ENCODE measurements at places on chromosomes 5 and 9. TPM values are rescaled to one million over a fixed set of nuclear protein-coding genes. Genes with fewer than 3 reads are reported as not detected.

DNA sequence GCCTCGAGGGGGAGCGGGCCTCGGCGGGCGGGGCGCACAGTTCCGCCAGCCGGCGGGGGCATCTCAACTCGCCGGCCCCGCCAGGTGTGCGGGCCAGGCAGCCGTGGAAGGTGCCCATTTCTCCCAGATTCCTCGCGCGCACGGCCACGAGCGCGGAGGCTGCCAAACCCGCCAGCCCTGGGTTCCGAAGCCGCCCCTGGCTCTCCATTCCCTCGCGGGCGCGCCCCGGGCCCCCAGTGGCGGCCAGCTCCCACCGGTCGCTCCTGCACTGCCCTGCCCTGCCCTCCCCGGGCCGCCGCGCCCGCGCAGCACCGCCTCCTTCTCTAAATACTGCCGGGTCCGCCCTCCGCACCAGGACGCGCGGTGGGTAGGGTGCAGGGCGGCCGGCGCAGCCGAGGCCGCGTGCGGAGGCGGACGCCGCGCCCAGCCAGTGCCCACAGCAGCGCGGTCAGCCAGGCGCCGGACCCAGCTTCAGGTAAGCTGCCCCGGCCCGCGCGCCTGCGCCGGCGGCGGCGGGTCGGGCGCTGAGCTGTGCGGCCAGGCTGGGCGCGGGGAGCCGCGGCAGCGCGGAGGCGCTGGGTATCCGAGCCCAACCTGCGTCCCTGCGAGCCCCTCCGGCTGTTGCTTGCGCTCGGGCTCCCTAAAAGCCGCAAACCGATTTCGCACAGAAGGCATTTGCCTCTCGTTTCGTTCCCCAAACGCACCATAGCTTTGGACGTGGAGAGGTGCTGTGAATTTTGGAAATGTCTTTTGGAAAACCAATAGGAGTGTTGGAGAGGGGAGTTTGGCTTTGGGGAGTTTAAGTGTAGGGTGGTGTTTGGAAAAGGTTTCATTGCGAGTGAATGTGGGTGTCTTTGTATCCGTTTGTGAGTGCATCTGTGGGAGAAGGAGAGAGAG lies at the start of gene TMEM171:
TMEM171 (plus strand) TSS at position 354 of the 897 bp plus-strand sequence. CDS start 2,799 bp downstream, outside the sequence.
- peaks cover 8% of the 10 kb centered on the region for H3K4me1 ChIP-seq
- no peak for DNase-seq
- no peaks in the 10 kb centered on the region for H3K36me3 ChIP-seq
- H3K27me3 ChIP-seq = peaks cover 55% of the 10 kb centered on the region
- peak within 1 kb of the TSS; percentile 59 for H3K4me3 ChIP-seq

- no peak overlapping the region for H3K4me3 ChIP-seq
- H3K4me1 ChIP-seq = peaks cover 3% of the 10 kb centered on the region
- no peak for DNase-seq
- no peak overlapping the region for H3K27ac ChIP-seq
- no peaks in the 10 kb centered on the region for H3K36me3 ChIP-seq
These were observed 66.8 kb downstream of the MAMDC2 start for GRCh38 chr9:70110194-70111041.

DNA sequence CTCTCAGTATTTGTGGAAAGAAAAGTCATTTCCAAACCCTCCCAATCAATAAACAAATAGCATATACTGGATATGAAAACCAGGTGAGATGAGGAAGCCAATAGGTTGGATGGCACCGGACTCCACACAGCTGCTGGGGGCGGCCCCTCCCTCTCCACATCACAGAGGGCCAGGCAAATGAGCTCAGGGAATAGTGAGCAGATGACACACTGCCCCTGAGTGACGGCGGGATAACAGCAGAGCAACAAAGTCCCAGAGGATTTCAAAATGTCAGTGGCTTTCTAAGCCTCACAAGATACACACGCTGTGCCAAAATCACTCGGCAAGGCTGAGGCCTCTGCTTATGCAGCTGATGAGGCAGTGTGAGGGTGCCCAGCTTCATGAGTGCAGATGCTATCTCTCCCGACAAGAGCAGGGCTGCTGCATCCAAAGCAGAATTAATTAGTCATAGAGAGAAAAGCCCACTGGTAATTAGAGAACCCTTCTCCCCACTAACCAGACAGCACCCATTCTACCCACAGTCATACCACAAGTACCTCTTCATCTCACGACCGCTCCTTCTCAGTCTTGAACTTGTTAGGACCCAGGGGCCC lies 235.0 kb upstream of the NFIL3 start:
- H3K27ac ChIP-seq = no peak overlapping the region
- H3K27me3 ChIP-seq = peaks cover 14% of the 10 kb centered on the region
- no peaks in the 10 kb centered on the region for H3K36me3 ChIP-seq
- H3K4me1 ChIP-seq = no peaks in the 10 kb centered on the region
- no peak overlapping the region for H3K4me3 ChIP-seq
- DNase-seq = no peak

- H3K27ac ChIP-seq = no peak overlapping the region
- H3K27me3 ChIP-seq = peaks cover 26% of the 10 kb centered on the region
These were observed 12.7 kb upstream of the TDRD7 start for GRCh38 chr9:97398999-97399758.

DNA sequence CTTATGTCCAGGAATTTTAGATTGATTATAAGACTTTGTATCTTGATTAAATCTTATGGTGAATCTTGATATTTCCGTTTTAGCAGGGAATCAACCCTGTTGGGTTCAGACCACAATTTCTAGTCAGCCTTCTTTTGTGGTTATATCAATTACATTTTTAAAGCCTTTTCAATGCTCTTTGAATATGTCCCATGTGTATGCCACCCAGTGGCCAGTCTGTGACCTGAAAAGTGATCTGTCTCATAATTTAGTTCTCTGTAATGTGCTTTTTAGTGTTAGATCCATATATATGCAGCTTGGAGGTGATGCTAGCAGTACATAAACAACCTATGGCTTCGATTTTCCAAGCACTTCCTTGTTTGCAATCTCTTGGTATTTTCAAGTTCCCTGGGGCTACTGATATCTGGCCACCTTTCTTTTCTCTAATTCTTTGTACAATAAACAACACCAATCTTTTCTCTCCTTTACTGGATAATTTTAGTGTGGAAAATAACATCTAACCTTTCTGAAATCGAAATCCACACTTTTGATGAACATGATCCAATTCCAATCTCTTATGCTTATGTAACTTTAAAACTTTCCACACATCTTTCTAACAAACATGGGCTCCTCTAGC lies 28.8 kb downstream of the PDE8B start:
- DNase-seq = no peak
- H3K4me1 ChIP-seq = peaks cover 4% of the 10 kb centered on the region
- no peak overlapping the region for H3K27ac ChIP-seq
- H3K36me3 ChIP-seq = no peaks in the 10 kb centered on the region

- DNase-seq = no peak
- H3K4me1 ChIP-seq = peaks cover 9% of the 10 kb centered on the region
- no peak overlapping the region for H3K27ac ChIP-seq
- H3K4me3 ChIP-seq = no peak overlapping the region
- peaks cover 2% of the 10 kb centered on the region for H3K36me3 ChIP-seq
- H3K27me3 ChIP-seq = no peaks in the 10 kb centered on the region
These were observed 16.1 kb upstream of the AHRR start for GRCh38 chr5:305459-305858.

KIF20A gene
- total RNA-seq = 52.4 TPM

- H3K4me1 ChIP-seq = peaks cover 19% of the 10 kb centered on the region
- peak overlapping the region; percentile 0 for H3K27ac ChIP-seq
- no peak for DNase-seq
- peaks cover 5% of the 10 kb centered on the region for H3K36me3 ChIP-seq
- no peaks in the 10 kb centered on the region for H3K27me3 ChIP-seq
These were observed 3.2 kb upstream of the ANP32B start for GRCh38 chr9:97979788-97980478.

- H3K4me1 ChIP-seq = peaks cover 2% of the 10 kb centered on the region
- H3K4me3 ChIP-seq = no peak overlapping the region
- peaks cover 7% of the 10 kb centered on the region for H3K27me3 ChIP-seq
- no peaks in the 10 kb centered on the region for H3K36me3 ChIP-seq
These were observed 114.2 kb downstream of the GAPVD1 start for GRCh38 chr9:125375820-125376219.

GRCh38 chr5:76576450-76576849 lies 46.8 kb downstream of the F2RL2 start:
- H3K27ac ChIP-seq = no peak overlapping the region
- no peak overlapping the region for H3K4me3 ChIP-seq
- DNase-seq = no peak
- no peaks in the 10 kb centered on the region for H3K27me3 ChIP-seq
- H3K36me3 ChIP-seq = peaks cover 4% of the 10 kb centered on the region

DNA sequence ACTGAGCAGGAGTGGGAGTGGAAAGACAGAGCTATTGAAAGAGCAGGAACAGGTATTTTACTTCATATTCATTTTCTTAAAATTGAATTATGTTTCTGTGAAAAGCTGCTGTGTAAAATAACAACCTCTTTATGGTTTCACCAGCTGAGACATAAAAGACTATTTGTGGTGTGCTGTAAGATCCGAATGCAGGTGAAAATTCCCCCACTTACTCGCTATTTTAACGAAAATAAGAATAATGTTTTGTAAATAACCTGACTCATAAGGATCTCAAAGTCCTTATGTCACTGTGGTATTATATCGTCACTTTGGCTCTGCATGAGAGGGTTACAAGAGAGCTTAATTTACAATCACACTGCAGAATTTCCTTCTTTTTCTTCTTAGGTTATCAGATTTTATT lies 65.3 kb upstream of the NFIB start:
- DNase-seq = no peak
- no peak overlapping the region for H3K27ac ChIP-seq
- no peaks in the 10 kb centered on the region for H3K36me3 ChIP-seq
- H3K4me1 ChIP-seq = no peaks in the 10 kb centered on the region

GRCh38 chr5:64954518-64954917 lies 185.8 kb downstream of the CWC27 start:
- no peak for DNase-seq
- H3K27ac ChIP-seq = no peak overlapping the region
- H3K4me1 ChIP-seq = peaks cover 2% of the 10 kb centered on the region
- no peaks in the 10 kb centered on the region for H3K36me3 ChIP-seq
- no peak overlapping the region for H3K4me3 ChIP-seq

GRCh38 chr5:134525683-134526482 lies 413 bp downstream of the JADE2 start:
- H3K27me3 ChIP-seq = peaks cover 8% of the 10 kb centered on the region
- peak; percentile 70 for DNase-seq
- peaks cover 33% of the 10 kb centered on the region for H3K4me1 ChIP-seq
- peak overlapping the region; percentile 97 for H3K4me3 ChIP-seq
- peak overlapping the region; percentile 97 for H3K27ac ChIP-seq

SPINK13 gene
- not detected for total RNA-seq

C9orf153 gene
- total RNA-seq = 0.34 TPM
